ENCODE measurements at places on chromosomes 4 and X.

DNA sequence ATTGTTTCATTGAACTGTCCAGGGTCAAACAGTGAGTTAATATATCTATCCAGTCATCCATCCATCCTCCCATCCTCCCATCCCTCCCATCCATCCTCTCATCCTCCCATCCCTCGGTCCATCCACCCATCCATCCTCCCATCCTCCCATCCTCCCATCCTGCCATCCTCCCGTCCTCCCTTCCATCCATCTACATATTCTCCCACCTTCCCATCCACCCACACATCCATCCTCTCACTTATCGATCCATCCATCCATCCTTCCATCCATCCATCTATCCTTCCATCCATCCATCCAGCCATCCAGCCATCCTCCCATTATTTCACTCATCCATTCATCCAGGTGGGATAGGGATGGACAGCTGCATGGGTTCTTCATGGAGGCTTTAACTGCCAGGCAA is 35.4 kb upstream of the PSAPL1 start:
- no peak for DNase-seq

DNA sequence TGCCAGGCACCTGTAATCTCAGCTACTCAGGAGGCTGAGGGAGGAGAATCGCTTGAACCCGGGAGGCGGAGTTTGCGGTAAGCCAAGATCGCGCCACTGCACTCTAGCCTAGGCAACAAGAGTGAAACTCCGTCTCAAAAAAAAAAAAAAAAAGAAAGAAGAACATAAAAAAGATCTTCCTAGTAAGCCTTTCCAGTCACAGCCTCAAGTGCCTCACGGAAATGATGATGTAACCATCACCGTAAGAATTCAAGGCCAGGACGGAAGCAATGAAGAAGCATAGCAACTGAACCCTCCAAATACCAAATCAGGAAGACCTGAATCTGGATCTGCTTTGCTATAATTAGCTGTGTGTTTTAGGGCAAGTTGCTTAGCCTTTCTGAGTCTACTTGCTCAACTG is 28.8 kb downstream of the RBM47 start:
- no peak for DNase-seq

- no peak for DNase-seq
Measured at GRCh38 chr4:25022766-25023165, 8.0 kb downstream of the LGI2 start.

DNA sequence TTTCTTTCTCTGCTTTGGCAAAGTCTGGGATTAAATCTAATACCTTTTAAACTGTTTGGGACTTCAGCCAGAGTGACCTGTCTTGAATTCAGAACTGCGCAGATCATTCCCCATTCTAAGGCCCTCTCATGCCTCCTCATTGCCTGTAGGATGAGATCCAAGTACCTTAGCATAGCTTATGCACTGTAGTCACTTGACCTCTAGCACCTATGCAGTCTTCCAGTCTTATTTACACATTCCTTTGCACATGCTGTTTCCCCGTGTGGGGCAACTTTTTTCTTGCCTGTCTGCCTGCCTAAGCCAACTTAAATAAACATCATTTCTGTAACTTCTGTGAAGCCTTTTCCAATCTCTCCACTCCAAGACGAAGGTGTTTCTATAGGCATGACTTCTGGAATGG is 68.4 kb downstream of the AR start:
- DNase-seq: no peak

DNA sequence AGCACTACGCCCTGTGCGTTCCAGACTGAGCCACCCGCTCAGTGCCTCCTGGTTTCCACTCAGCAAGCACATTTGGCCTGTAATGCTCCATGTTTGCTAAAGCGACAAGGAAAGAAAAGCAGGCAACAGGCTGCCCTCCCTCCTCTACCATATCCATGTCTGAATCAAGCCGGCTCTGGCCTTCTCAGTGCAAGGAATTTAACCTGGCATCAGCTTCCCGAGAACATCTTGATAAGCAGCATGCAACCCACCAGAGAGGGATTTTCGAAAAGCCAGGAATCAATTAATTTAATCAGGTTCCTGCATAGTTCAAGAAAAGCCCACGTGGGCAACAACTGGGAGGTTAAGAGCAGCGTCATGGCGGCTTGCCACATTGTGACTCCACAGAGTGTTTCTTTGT is 228.2 kb downstream of the HS6ST2 start:
- no peak for DNase-seq

DNA sequence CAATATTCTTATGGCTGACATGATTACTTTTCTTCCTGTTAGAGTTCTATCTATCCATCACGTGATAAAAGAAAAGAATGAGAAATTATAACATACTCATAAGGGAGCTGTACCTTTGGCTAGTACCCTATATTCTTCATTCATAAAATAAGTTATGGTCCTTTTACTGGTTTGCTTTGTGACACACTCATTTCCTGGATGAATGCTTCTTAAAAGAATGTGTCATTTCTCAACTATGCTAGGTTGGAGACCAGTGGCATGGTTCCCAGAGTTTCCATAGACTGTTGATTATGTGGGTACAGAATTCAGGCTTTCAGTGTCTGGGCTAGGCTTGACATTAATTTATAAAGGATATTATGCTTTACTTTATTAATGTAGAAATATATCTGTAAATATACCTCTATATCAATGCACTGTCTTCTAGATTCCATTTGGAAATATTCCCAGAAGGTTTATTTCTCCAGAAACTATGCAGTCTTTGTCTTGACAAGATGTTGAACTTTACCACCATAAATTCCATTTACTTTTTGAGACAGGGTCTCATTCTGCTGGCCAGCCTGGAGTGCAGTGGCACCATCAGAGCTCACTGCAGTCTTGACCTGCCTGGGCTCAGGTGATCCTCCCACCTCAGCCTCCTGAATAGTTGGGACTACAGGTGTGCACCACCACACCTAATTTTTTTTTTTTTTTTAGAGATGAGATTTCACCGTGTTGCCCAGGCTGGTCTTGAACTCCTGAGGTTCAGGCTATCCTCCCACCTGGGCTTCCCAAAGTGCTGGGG is 23.8 kb downstream of the NUDT6 start:
- DNase-seq: no peak

DNA sequence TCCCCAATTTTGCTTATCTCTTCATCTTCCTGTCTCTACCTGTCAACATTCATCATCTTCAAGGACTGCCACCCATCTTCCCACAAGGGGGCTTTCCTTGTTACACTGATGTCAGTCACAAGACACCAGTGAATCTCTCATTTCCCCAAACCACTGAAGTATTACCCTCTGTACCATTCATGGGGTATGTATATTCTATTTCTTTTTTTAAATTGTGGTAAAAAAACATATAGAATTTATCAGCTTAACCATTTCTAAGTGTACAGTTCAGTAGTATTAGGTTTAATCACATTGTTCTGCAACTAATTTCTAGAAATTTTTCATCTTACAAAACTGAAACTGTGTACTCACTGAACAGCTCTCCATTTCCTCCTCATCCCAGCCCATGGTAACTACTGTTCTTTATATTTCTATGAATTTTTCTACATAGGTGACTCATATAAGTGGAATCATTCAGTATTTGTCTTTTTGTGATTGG is 98.6 kb downstream of the LARP7 start:
- DNase-seq: no peak
